ENCODE measurements at places on chromosomes 6 and 20. TPM values are rescaled to one million over a fixed set of nuclear protein-coding genes. Genes with fewer than 3 reads are reported as not detected.

GRCh38 chr20:31674895-31675827 lies 37.4 kb downstream of the COX4I2 start:
- no peaks in the 10 kb centered on the region for H3K36me3 ChIP-seq
- H3K27me3 ChIP-seq = no peaks in the 10 kb centered on the region
- peaks cover 85% of the 10 kb centered on the region for H3K4me1 ChIP-seq
- DNase-seq = peak; percentile 65
- peak overlapping the region; percentile 81 for H3K27ac ChIP-seq

- peaks cover 17% of the 10 kb centered on the region for H3K4me1 ChIP-seq
- DNase-seq = no peak
- no peak overlapping the region for H3K4me3 ChIP-seq
- H3K27me3 ChIP-seq = no peaks in the 10 kb centered on the region
- H3K36me3 ChIP-seq = no peaks in the 10 kb centered on the region
Measured at GRCh38 chr6:157538698-157539097, 157.7 kb downstream of the ZDHHC14 start.

- DNase-seq = no peak
- no peak overlapping the region for H3K27ac ChIP-seq
- no peak overlapping the region for H3K4me3 ChIP-seq
- no peaks in the 10 kb centered on the region for H3K4me1 ChIP-seq
Measured at GRCh38 chr6:125670568-125670967, 78.9 kb upstream of the HEY2 start.

DNA sequence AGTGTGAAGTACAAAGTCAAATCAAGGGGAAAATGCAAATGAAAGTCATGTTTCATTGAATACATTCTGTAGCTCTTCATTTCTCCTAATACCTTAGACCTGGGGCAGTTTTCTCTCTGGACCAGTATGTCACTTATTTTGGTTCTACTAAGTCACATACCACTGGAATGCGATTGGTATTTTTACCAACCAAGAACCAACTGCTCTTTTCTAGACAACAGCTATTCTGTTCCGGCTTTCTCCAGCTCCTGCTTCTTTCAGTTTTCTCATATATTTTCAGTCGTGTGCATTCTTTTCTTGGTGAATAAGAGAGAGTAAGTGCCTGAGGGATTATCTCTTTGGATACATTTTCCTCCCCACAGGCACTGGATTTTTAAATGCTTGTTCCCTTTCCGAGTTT lies 39.2 kb upstream of the SPACA1 start:
- no peak overlapping the region for H3K27ac ChIP-seq
- no peaks in the 10 kb centered on the region for H3K36me3 ChIP-seq
- H3K4me1 ChIP-seq = no peaks in the 10 kb centered on the region
- DNase-seq = no peak
- H3K27me3 ChIP-seq = no peaks in the 10 kb centered on the region

DNA sequence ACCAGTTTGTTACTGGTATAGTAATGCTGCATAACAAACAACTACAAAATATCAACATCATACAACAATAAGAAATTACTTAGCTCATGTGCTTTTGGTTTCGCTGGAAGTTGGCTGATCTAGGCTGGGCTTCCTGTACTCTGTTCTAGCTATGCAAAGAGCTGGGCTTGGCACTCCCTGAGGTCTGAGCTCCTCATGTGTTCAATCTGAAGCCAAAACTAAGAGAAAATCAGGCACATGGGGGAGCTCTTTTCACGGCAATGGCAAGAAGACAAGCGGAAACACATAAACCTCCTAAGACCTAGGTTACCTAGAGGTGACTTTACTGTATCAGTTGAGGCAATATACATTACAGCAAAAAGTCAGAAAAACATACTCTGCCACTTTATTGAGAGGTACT lies 574.2 kb downstream of the KHDRBS2 start:
- H3K27ac ChIP-seq = no peak overlapping the region
- no peaks in the 10 kb centered on the region for H3K27me3 ChIP-seq
- no peaks in the 10 kb centered on the region for H3K4me1 ChIP-seq
- H3K4me3 ChIP-seq = no peak overlapping the region
- DNase-seq = no peak

- H3K27ac ChIP-seq = no peak overlapping the region
- no peaks in the 10 kb centered on the region for H3K36me3 ChIP-seq
- no peaks in the 10 kb centered on the region for H3K4me1 ChIP-seq
- H3K4me3 ChIP-seq = no peak overlapping the region
Measured at GRCh38 chr20:56967916-56968315, 298.5 kb downstream of the BMP7 start.

GRCh38 chr20:19691125-19691524 lies 66.9 kb upstream of the RIN2 start:
- no peak for DNase-seq
- no peaks in the 10 kb centered on the region for H3K27me3 ChIP-seq
- no peaks in the 10 kb centered on the region for H3K4me1 ChIP-seq

Gene NR2E1
- not detected for total RNA-seq

Gene CD164
- total RNA-seq = 267 TPM

- peaks cover 3% of the 10 kb centered on the region for H3K4me1 ChIP-seq
- H3K36me3 ChIP-seq = no peaks in the 10 kb centered on the region
- DNase-seq = no peak
- no peak overlapping the region for H3K4me3 ChIP-seq
Measured at GRCh38 chr6:150646228-150646627, 46.5 kb downstream of the PLEKHG1 start.

- H3K4me1 ChIP-seq = no peaks in the 10 kb centered on the region
- H3K27ac ChIP-seq = no peak overlapping the region
- no peak overlapping the region for H3K4me3 ChIP-seq
- H3K27me3 ChIP-seq = no peaks in the 10 kb centered on the region
Measured at GRCh38 chr20:35478804-35479472, 23.5 kb downstream of the CEP250 start.

Gene SLC26A8
- total RNA-seq = 0.22 TPM

Gene KCNQ5
- total RNA-seq = 0.50 TPM

DNA sequence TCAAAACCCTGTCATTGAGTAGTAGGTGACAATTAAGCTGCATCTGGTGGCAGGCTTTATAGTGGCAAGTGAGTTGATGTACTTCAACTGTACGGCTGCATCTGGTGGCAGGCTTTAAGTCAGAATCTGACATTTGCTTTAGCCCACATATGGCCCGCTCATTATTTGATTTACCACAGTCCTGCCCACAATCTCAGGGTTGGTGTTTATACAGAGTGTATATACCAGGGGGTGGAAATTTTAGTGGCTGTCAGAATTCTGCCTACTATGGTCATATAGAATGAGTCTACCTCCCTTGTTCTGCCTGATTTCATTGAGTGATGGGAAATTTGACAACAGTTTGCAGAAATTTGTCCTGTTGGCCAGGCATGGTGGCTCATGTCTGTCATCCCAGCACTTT lies 112.3 kb downstream of the SMAP1 start:
- no peak overlapping the region for H3K27ac ChIP-seq
- H3K36me3 ChIP-seq = no peaks in the 10 kb centered on the region
- H3K27me3 ChIP-seq = no peaks in the 10 kb centered on the region

DNA sequence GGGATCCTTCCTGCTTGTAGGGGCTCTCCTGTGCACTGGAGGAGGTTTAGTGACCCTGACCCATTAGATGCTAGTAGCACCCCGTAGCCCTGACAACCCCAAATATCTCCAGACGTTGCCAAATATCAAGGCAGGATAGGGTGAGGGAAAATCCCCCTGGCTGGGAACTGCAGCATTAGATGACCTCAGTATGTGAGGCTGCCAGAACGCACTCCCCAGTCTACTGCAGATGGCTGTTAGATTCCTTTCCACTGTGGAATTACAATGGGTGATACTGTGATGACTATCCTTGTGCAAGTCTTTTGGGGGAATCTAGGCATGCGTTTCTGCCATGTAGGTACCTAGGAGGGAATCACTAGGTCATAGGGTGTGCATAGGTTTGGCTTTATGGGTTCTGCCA lies 226.3 kb upstream of the KCNG1 start:
- no peak for DNase-seq
- no peak overlapping the region for H3K4me3 ChIP-seq
- H3K27ac ChIP-seq = no peak overlapping the region
- H3K4me1 ChIP-seq = no peaks in the 10 kb centered on the region
- no peaks in the 10 kb centered on the region for H3K36me3 ChIP-seq
- no peaks in the 10 kb centered on the region for H3K27me3 ChIP-seq

Gene PRDM1
- total RNA-seq = 23.0 TPM

Gene LINC00237
- not detected for total RNA-seq

Gene RAB44
- 1.5 TPM for total RNA-seq

DNA sequence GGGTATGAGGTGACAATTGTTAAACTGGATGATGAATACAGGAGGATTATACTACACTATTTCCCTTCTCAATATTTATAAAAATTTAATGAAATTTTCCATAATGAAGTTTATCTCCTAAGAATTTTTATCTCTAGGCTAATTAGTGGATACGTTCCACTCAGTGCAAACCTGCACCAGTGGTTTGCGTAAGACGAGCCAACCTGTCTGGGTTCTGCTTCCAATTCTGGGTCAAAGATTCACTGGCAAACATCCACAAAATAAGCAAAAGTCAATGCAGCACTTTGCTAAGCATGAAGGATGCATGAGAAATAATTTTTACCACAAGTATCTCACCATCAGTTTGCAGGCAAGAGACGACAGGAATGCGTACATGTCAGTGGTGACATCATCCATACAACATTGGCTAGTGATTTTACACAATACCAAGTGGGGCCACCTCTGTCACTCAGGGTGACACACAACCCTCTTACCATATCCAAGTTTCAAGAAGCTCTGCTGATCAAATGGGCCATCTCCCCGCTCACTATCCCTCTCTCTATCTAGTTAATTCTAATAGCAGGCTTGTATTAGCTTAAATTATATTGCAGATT lies 51.7 kb downstream of the FAM50B start:
- no peaks in the 10 kb centered on the region for H3K36me3 ChIP-seq
- H3K27ac ChIP-seq = no peak overlapping the region
- no peak overlapping the region for H3K4me3 ChIP-seq
- no peaks in the 10 kb centered on the region for H3K4me1 ChIP-seq
- no peak for DNase-seq
- no peaks in the 10 kb centered on the region for H3K27me3 ChIP-seq

DNA sequence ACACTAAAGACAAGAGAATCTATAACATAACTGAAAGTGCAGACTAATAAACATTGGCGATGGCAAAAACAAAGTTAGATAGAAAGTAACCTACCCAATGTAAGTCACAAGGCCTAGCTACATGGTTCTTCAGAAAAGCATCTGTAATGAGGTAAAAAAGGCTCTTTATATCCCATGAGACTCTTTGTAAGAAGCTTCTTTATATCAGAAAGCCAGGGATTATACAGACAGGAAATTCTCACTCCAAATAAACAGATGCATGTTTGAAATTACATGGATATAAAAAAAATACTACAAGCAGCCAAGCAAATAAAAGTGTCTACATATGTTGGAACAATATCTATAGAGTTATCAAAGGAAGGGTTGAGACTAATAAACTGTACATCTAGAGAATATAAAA lies 284.9 kb upstream of the NRSN1 start:
- no peak overlapping the region for H3K4me3 ChIP-seq
- no peak overlapping the region for H3K27ac ChIP-seq
- DNase-seq = no peak
- H3K36me3 ChIP-seq = no peaks in the 10 kb centered on the region
- H3K27me3 ChIP-seq = no peaks in the 10 kb centered on the region
- H3K4me1 ChIP-seq = no peaks in the 10 kb centered on the region

- H3K27ac ChIP-seq = no peak overlapping the region
- no peak for DNase-seq
- H3K4me1 ChIP-seq = no peaks in the 10 kb centered on the region
- H3K36me3 ChIP-seq = no peaks in the 10 kb centered on the region
- no peaks in the 10 kb centered on the region for H3K27me3 ChIP-seq
Measured at GRCh38 chr20:11847827-11848226, 69.9 kb upstream of the BTBD3 start.

GRCh38 chr20:42155586-42155985 lies 537.4 kb upstream of the CHD6 start:
- no peak overlapping the region for H3K27ac ChIP-seq
- H3K27me3 ChIP-seq = no peaks in the 10 kb centered on the region
- no peaks in the 10 kb centered on the region for H3K4me1 ChIP-seq
- no peak for DNase-seq

GRCh38 chr6:75145211-75145610 lies 60.6 kb downstream of the COL12A1 start:
- DNase-seq = no peak
- H3K4me3 ChIP-seq = no peak overlapping the region
- no peaks in the 10 kb centered on the region for H3K27me3 ChIP-seq
- no peak overlapping the region for H3K27ac ChIP-seq
- H3K4me1 ChIP-seq = no peaks in the 10 kb centered on the region

- no peaks in the 10 kb centered on the region for H3K4me1 ChIP-seq
- no peaks in the 10 kb centered on the region for H3K36me3 ChIP-seq
- no peak for DNase-seq
- no peak overlapping the region for H3K27ac ChIP-seq
- no peak overlapping the region for H3K4me3 ChIP-seq
Measured at GRCh38 chr6:13358511-13358910, 30.2 kb upstream of the TBC1D7 start.

Gene RGL2
- 92.4 TPM for total RNA-seq

Gene ZC2HC1B
- not detected for total RNA-seq

Gene DNMT3B
- total RNA-seq = 2.9 TPM

DNA sequence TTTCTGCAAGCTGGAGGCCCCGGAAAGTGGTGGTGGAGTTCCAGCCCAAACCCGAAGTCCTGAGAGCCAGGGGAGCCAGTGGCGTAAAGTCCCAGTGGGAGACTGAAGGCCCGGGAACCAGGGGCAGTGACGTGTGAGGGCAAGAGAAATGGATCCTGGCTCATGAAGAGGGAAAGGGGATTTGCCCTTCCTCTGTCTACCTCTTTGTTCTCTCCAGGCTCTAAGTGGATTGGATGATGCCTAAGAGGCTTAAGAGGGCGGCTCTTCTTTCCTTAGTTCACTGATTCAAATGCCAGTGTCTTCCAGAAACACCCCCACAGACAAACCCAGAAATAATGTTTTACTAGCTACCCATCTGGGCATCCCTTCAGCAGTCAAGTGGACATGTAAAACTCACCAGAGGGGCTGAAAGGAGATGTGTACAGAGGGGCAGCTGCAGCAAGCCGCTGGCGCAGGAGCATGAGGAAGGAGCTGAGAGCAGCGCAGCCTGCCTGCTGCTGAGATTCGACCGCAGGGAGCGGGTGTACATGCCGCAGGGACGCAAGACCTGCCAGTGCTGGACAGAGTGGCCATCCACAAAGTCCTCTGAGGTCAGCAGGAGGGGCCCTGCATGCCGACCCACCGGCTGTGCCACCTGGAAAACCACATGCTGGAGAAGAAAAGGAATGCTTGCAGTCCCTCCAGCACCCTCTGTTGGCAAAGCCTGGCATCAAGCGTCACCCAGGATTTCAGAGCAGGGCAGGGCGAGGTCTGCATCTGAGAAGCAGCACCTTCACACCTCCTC lies 29.5 kb downstream of the CDYL start:
- no peak overlapping the region for H3K4me3 ChIP-seq
- H3K27ac ChIP-seq = no peak overlapping the region
- no peaks in the 10 kb centered on the region for H3K27me3 ChIP-seq
- peak; percentile 70 for DNase-seq
- H3K4me1 ChIP-seq = peaks cover 14% of the 10 kb centered on the region

Gene FAM209B
- total RNA-seq = not detected

- no peak for DNase-seq
- H3K36me3 ChIP-seq = peaks cover 25% of the 10 kb centered on the region
- H3K27me3 ChIP-seq = no peaks in the 10 kb centered on the region
Measured at GRCh38 chr20:23367770-23368169, 5.8 kb downstream of the GZF1 start.

- H3K4me1 ChIP-seq = no peaks in the 10 kb centered on the region
- peaks cover 8% of the 10 kb centered on the region for H3K27me3 ChIP-seq
Measured at GRCh38 chr6:68632734-68633133, 2.3 kb upstream of the ADGRB3 start.

Gene GMEB2
- 13.4 TPM for total RNA-seq

Gene PTGIS
- 24.1 TPM for total RNA-seq
